ENCODE measurements at places on chromosomes 3 and 15.

- DNase-seq = no peak
These were observed 96.2 kb downstream of the ECT2 start for GRCh38 chr3:172846706-172847105.

DNA sequence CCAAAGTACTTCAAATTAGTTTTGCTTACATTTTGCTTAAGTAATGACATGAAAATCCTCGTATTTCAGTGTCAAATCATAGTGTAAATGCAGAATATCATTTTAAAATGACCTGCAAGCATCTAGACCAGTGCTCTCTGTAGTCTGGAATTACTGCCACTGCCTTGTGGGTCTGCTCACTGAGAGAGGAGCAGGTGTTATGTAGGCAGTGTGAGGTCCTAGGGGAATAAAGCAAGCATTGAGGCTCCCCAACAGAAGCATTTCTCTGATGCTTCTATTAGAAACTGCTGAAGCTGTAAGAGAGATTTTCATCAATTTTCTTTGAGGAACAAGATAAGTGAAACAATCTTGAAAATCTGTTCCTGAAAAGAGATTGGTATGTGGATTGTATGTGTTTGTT is 253.2 kb downstream of the BBX start:
- peak; percentile 8 for DNase-seq

DNA sequence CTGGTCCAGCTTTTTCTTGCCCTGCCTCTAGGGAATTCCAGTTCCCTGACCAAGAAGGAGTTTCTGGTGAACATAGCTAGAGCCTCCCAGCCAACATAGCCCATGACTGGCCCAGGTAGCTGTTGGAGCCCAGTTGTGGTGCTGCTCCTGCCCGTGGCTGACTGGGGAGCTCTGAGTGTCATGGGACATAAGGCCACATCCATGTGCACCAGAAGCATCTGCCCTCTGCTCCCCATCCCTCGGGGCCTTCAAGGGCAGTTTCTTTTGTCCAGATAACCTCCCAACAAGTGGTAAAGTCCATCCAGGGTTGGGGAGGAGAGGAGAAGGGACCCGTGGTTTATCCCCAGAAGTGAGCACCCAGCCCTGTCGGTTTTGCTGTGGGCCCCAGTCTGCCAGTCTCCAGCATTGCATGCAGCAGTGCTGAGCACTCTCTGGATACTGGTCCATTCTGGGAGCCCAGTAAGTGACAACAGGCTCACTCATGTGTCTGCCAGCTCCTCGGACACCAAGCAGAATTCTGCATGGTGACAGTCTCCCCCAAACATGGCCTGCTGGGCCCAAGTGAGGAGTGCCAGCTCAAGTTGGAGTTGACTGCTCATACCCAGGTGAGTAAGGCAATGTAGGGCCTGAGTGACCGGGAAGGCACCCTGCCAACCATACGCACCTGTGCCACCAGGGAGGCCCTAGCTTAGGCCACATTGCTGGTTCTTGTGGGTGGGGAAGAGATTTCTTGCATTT is 28.8 kb downstream of the ACAA1 start:
- no peak for DNase-seq

GRCh38 chr3:146125951-146126350 is 35.0 kb downstream of the PLOD2 start:
- DNase-seq = no peak

DNA sequence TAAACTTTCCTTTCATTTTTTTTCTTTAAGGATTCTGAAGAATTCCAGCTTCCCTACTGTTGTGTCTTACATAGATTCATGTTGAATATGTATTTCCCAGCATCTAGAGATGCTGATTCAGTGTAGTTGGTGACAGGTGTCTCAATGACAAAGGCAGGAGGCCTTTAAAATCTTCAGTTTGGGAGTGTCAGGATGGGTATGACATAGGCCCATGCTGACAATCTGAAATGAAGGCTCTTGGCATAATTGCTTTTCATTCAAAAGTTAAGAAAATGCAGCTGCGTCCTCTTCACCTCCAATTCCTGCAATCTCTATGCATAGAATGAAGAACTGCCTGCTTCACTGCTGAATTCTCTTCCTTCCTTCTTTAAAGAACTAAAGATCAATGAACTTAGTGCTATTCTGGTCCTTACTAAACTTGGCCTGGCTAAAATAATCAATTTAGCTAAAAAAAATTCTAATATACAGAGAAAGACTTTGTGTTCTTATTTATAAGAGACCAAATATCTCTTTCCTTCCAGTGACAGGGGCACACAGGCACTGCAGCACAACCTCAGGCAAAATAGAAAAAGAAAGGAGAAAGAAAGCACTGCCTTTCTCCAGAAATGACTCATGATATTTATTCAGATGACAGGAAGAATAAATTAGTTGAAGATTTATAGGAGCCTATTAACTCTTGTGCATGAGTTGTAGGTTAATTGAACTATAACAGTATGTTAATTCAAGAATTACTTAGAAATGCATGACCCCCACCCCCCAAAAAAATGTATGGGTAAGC is 152.6 kb upstream of the GBE1 start:
- no peak for DNase-seq
